Parietal lobe (tissue), 2 donors: ENCODE measurements at places on chromosomes 2 and 18. TPM values are rescaled to one million over a fixed set of nuclear protein-coding genes. Genes with fewer than 3 reads are reported as not detected.

ZBTB7C gene
- 0.94 TPM for total RNA-seq

KANSL1L gene
- total RNA-seq = 96.4 TPM

LRATD1 gene
- total RNA-seq = 35.1 TPM

PLCD4 gene
- 2.2 TPM for total RNA-seq

MARCO gene
- not detected for total RNA-seq

TTN gene
- total RNA-seq = 6.3 TPM

TIA1 gene
- 733 TPM for total RNA-seq

ANKRD30B gene
- total RNA-seq = 2.2 TPM

CYP27A1 gene
- 3.4 TPM for total RNA-seq

SPEG gene
- total RNA-seq = 24.7 TPM

TDRD15 gene
- total RNA-seq = not detected

PREPL gene
- total RNA-seq = 133 TPM

SH3BP4 gene
- 14.4 TPM for total RNA-seq

SPATS2L gene
- total RNA-seq = 54.5 TPM

MAPK4 gene
- total RNA-seq = 23.8 TPM

UBR3 gene
- total RNA-seq = 168 TPM

SKOR2 gene
- total RNA-seq = not detected

TMEM150A gene
- total RNA-seq = 6.6 TPM

TMEM198 gene
- total RNA-seq = 15.7 TPM

INHA gene
- total RNA-seq = not detected
